ENCODE measurements at places on chromosomes 6 and 20. TPM values are rescaled to one million over a fixed set of nuclear protein-coding genes. Genes with fewer than 3 reads are reported as not detected.

GRCh38 chr6:11755725-11756124 lies 22.9 kb downstream of the ADTRP start:
- no peak overlapping the region for H3K27ac ChIP-seq
- peaks cover 2% of the 10 kb centered on the region for H3K27me3 ChIP-seq
- no peaks in the 10 kb centered on the region for H3K36me3 ChIP-seq
- no peak for DNase-seq

DNA sequence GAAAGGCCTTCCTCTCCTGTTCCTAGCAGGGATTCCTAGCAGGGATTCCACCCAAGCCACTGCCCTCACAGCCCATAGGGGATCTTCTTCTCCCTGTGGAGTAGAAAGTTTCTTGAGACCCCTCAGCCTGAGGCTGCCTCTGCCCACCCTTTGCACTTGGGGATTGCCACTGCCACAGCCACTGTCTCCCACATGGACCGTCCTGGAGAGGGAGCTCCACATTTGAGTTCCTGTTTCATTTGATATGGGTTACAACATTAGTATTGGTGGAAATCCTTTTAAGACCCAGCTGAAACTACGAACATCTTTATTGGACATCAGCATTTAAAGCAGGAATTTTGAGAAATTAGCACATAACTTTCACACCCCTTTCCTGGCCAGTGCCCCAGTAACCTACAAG lies 25.6 kb downstream of the HLA-G start:
- H3K4me1 ChIP-seq = peaks cover 8% of the 10 kb centered on the region
- DNase-seq = no peak
- peaks cover 34% of the 10 kb centered on the region for H3K27me3 ChIP-seq
- no peak overlapping the region for H3K27ac ChIP-seq
- no peaks in the 10 kb centered on the region for H3K36me3 ChIP-seq
- H3K4me3 ChIP-seq = no peak overlapping the region

DNA sequence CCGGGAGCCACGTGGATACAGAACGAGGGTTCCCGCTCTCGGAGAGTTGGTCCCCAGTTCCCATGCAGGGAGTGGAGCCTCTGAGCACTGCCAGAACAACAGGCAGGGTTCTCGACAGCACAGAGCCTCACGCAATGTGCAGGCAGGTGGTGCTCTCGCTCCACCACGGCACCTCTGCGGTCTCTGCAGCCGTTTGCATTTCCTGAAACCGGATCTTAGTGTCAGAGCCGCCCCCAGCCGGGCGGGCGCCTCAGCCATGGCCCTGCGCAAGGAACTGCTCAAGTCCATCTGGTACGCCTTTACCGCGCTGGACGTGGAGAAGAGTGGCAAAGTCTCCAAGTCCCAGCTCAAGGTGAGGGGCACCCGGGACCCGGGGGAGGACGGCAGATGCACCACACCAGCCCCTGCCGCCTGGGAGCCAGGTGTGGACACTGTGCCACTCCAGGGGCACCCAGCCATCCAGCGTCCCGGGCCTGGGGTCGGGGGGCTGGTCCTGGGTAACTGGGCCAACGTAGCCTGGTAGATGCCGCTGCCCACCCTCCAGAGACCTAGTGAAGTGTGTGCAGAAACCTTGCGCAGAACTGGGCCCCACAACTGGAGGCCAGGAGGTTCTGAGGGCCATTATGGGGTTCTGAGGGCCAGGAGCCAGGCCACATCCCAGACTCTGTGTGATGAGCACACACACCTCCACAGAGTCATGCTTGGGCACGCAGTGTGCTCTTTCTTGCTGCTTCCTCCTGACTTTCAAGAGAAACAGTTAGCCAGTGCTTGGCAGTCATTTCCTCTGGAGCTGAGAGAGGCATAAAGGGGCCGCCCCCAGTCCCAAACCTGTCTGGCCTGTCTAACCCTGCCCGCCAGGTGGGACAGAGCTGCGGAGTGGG lies at the start of gene DEF6:
Gene DEF6 (plus strand): TSS at position 218 of the 881 bp plus-strand sequence. CDS start 39 bp downstream, at position 257.
- H3K27me3 ChIP-seq = no peaks in the 10 kb centered on the region
- peak within 1 kb of the TSS; percentile 86 for H3K4me3 ChIP-seq
- DNase-seq = peak; percentile 95
- H3K4me1 ChIP-seq = peaks cover 45% of the 10 kb centered on the region

DNA sequence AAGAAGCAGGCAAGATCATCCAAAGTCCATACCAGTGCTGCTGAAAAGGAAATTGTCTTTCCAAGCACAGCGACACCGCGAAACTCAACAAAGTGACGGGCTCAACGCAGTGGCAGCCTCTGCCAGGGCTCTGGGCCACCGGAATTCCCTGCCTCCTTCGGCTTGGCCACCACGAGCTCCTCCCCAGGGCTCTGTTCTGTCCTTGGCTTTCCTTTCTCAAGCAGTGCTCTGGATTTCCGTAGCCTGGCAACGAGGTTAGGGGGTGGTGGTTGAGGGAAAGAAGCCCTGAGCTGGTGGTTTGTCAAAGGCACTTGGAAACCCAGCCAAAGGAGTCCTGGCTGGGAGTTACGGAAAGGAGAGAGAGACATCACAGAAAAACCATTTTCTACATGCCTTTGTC lies 31.2 kb downstream of the PRR18 start:
- H3K4me1 ChIP-seq = peaks cover 5% of the 10 kb centered on the region
- H3K27me3 ChIP-seq = no peaks in the 10 kb centered on the region
- H3K27ac ChIP-seq = no peak overlapping the region
- DNase-seq = no peak
- H3K4me3 ChIP-seq = no peak overlapping the region

DNA sequence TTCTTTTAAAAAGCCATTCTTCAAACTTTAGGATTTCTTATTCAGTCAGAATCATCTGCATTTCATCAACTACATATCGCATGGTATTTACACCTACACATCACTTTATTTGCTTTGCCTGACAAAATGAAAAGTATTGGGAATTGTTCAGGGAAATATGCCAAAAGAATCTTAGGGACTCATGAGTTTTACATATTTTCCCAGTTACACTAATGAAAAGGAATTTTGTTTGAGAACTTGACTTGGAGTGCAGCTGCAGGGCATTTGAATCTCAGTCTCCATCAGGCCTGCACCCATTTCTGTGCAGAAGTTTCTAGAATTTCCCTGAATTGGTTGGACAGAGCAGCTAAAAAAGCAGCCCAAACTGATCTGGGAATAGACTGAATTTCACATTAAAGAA lies 65.3 kb downstream of the MTHFD1L start:
- H3K4me3 ChIP-seq = no peak overlapping the region
- no peaks in the 10 kb centered on the region for H3K27me3 ChIP-seq
- H3K27ac ChIP-seq = no peak overlapping the region
- DNase-seq = no peak
- peaks cover 53% of the 10 kb centered on the region for H3K36me3 ChIP-seq
- no peaks in the 10 kb centered on the region for H3K4me1 ChIP-seq

- peak overlapping the region; percentile 3 for H3K4me3 ChIP-seq
- peak overlapping the region; percentile 40 for H3K27ac ChIP-seq
- H3K27me3 ChIP-seq = peaks cover 23% of the 10 kb centered on the region
- H3K36me3 ChIP-seq = no peaks in the 10 kb centered on the region
Measured at GRCh38 chr20:36865076-36865860, 10.7 kb upstream of the TLDC2 start.

DNA sequence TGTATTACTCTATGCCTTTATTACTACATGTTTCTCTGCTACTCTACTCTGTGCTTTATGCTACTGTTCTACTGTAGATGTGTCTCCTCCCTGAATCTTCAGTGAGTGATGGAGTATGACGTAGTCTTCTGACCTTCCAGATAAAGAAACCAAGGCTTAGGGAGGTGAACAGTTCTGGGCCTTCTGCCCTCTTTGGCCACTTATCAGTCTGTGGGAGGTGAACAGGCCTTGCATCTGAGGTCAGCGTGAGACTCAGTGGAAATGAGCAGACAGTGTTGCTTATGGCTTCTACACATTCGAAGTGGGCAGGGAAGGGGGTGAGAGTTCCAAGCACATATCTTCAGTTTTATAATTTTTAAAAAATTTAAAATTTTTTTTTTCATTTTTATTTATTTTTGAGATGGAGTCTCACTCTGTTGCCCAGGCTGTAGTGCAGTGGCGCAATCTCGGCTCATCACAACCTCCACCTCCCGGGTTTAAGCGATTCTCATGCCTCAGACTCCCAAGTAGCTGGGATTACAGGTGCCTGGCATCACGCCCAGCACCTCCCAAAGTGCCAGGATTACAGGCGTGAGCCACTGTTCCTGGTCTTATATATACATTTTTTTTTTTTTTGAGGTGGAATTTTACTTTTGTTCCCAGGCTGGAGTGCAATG lies 24.2 kb downstream of the MYBL2 start:
- DNase-seq = no peak
- peaks cover 6% of the 10 kb centered on the region for H3K4me1 ChIP-seq
- no peak overlapping the region for H3K4me3 ChIP-seq
- H3K27ac ChIP-seq = no peak overlapping the region
- peaks cover 20% of the 10 kb centered on the region for H3K36me3 ChIP-seq
- no peaks in the 10 kb centered on the region for H3K27me3 ChIP-seq

- H3K4me1 ChIP-seq = no peaks in the 10 kb centered on the region
- no peaks in the 10 kb centered on the region for H3K36me3 ChIP-seq
- H3K27ac ChIP-seq = no peak overlapping the region
Measured at GRCh38 chr20:49344975-49345374, 67.1 kb upstream of the ZNFX1 start.

- no peaks in the 10 kb centered on the region for H3K36me3 ChIP-seq
- H3K27me3 ChIP-seq = no peaks in the 10 kb centered on the region
- DNase-seq = no peak
- H3K4me3 ChIP-seq = peak overlapping the region; percentile 18
- H3K27ac ChIP-seq = no peak overlapping the region
- H3K4me1 ChIP-seq = peaks cover 17% of the 10 kb centered on the region
Measured at GRCh38 chr20:53693262-53693871, 99.7 kb upstream of the ZNF217 start.

GRCh38 chr20:63169681-63170080 lies 46.2 kb downstream of the YTHDF1 start:
- no peaks in the 10 kb centered on the region for H3K36me3 ChIP-seq
- H3K27ac ChIP-seq = no peak overlapping the region
- no peak for DNase-seq
- H3K4me1 ChIP-seq = no peaks in the 10 kb centered on the region

DNA sequence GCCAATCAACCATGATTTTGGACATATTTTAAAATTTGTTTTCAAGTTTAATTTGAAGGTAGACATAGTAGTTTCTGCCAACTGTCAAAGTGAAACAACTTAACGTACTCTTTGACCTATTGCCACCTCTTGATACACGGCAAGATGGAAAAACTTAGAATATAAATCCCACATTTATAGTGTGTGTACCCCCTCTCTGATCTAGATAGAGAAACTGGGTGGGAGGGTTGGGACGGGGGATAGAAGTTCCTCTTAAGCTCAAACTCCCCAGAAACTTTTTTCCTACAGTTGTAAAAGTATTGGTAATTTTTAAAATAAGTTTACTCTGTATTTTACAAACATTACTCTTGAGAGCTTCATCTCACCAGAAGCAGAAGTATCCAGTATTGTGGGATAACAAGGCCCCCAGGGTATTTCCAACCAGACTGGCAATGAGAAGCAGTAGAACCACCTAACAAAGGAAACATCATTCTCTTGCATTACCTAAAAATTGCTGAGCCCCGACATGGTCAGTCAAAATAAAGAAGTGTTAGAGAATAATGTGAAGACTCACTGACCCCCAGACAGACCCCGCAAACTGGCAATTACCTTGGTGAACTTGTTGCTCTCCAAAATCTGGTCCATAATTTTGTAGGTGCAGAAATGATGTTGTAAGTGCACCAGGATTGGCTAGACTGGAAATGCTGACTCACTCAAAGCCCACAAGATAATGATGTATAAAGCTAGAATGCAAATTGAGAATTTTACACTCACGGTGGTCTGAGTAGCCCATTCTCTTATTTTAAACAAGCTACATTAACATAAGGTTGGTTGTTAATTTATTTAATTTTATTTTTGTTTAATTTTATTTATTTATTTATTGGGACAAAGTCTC lies 74.7 kb upstream of the TNFAIP3 start:
- peak overlapping the region; percentile 62 for H3K4me3 ChIP-seq
- H3K36me3 ChIP-seq = no peaks in the 10 kb centered on the region
- no peaks in the 10 kb centered on the region for H3K27me3 ChIP-seq
- peak overlapping the region; percentile 75 for H3K27ac ChIP-seq
- peaks cover 53% of the 10 kb centered on the region for H3K4me1 ChIP-seq
- DNase-seq = peak; percentile 40

GRCh38 chr20:59808729-59809381 lies 124.6 kb downstream of the SYCP2 start:
- no peaks in the 10 kb centered on the region for H3K4me1 ChIP-seq
- no peak for DNase-seq
- no peaks in the 10 kb centered on the region for H3K36me3 ChIP-seq
- no peak overlapping the region for H3K27ac ChIP-seq
- peaks cover 4% of the 10 kb centered on the region for H3K27me3 ChIP-seq

GRCh38 chr6:34476447-34476846 lies 10.6 kb downstream of the PACSIN1 start:
- H3K36me3 ChIP-seq = no peaks in the 10 kb centered on the region
- no peak overlapping the region for H3K4me3 ChIP-seq
- no peak overlapping the region for H3K27ac ChIP-seq
- H3K4me1 ChIP-seq = no peaks in the 10 kb centered on the region

DNA sequence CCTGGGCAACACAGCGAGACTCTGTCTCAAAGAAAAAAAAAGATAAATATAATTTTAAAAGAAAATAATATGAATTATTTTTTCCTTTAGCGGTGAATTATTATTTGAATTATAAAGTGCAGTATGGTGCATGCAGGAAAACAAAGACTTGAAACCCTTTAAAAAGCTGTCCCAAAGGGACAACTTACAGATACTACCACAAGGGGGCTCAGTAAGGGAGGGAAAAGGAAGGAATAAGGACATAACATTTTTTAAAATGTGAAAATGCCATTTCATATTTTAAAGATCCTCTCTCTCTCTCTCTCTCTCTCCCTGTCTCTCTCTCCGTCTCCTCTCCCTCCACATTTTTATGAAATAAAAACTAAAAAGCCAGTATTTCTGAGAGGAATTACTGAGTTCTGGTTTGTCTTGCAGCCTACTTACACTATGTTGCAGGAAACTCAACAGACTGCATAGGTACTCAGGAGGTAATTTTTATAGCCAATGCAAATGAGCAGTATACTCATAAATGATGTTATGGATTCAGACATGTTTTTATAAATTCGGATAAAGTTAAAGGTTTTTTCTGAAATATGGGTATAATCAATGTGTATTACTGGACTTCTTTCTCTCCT lies 455.0 kb upstream of the GJE1 start:
- H3K36me3 ChIP-seq = no peaks in the 10 kb centered on the region
- H3K27ac ChIP-seq = no peak overlapping the region
- no peaks in the 10 kb centered on the region for H3K27me3 ChIP-seq
- H3K4me3 ChIP-seq = no peak overlapping the region

GRCh38 chr20:10662661-10663458 lies 10.9 kb downstream of the JAG1 start:
- no peaks in the 10 kb centered on the region for H3K36me3 ChIP-seq
- H3K27me3 ChIP-seq = peaks cover 44% of the 10 kb centered on the region
- no peak overlapping the region for H3K4me3 ChIP-seq
- no peak overlapping the region for H3K27ac ChIP-seq
- no peak for DNase-seq

TBXT gene
- not detected for total RNA-seq

STMND1 gene
- total RNA-seq = not detected

LAMA4 gene
- total RNA-seq = not detected

TFAP2D gene
- total RNA-seq = not detected
